ENCODE measurements at places on chromosomes 16 and 17.

DNA sequence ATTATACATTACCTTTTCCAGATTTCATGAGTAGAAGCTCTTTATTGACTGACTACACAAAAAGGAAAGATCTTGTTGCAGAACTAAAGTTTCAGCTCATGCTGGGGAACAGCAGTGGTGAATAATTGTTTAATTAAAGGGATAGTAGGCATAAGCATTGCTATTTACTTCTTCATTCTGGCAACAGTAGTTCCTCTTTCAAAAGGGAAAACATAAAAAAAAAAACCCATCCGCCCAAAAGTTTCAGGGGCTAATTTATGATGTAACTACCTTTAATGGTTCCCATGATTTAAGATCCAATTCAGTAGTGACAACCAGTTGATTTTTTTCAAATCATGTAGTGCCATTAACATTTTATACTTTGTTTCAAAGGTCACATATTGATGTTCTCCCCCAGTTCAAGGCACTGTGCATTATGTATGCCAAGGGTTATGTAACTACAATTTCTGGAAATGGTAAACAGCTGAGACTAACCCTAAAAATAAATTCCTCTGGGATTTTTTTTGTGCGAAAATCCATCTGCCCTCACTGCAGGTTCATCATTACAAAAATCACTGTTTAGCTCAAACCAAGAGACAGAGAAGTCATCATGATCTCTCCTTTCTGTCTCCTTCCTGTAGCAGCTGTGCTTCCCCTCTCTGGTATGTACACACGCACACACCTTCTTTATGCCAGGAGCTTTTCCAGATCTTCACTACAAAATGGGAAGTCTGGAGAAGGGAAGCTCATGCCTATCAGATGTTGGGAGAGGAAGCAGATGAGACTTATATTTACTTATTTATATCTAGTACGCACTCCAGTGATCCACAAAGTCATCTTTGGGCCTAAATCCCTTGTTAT lies 2.2 kb upstream of the PHLPP2 start:
- no peak for DNase-seq

DNA sequence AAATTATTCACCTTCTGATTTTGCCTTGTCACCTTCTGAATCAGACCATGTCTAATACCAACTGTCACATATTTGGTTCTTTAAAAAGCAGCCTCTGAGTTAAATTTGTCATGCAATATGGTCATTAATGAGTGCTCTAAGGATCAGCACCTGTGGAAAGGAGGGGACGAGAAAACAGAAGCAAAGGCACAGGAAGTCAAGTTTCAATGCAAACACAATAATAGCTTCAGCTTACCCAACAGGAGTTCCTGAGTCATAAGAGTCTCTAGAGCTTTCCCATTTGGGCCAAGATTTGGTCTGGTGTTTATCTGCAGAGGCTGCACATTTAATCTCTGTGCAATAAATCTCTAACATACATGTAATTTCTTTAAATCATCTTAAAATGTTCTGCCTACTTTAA lies 889.8 kb downstream of the CDH8 start:
- no peak for DNase-seq

DNA sequence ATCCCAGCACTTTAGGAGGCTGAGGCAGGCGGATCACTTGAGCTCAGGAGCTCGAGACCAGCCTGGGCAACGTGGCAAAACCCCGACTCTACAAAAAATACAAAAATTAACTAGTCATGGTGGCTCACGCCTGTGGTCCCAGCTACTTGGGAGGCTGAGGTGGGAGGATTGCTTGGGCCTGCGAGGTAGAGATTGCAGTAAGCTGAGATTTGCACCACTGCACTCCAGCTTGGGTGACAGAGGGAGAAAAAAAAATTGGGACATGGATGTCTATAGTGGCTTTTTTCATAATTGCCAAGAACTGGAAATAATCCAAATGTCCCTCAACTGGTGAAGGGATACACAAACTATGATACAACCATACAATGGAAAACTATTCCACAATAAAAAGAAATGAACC lies 28.6 kb downstream of the OSBPL7 start:
- DNase-seq, result no peak

DNA sequence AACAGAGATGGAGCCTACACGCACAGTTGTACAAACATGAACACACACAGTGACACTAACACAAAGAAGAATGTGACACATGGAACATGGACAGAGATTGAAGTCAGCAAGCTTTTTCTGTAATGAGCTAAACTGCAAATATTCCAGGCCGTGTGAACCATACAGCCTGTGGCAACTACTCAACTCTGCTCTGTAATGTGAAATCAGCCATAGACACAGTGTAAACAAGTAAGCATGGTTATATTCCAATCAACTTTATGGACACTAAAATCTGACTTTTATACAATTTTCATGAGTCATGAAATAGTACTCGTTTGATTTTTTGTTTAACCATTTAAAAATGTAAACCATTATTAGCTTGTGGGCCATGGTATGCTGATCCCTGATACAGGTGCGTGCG lies 120.2 kb downstream of the SMG6 start:
- no peak for DNase-seq

GRCh38 chr17:70109497-70109896 lies 34.5 kb downstream of the KCNJ16 start:
- peak; percentile 40 for DNase-seq

GRCh38 chr16:66422366-66422765 lies 4.7 kb upstream of the BEAN1 start:
- DNase-seq, result no peak

- DNase-seq, result no peak
Measured at GRCh38 chr16:30458561-30459394, 13.1 kb upstream of the SEPHS2 start.

DNA sequence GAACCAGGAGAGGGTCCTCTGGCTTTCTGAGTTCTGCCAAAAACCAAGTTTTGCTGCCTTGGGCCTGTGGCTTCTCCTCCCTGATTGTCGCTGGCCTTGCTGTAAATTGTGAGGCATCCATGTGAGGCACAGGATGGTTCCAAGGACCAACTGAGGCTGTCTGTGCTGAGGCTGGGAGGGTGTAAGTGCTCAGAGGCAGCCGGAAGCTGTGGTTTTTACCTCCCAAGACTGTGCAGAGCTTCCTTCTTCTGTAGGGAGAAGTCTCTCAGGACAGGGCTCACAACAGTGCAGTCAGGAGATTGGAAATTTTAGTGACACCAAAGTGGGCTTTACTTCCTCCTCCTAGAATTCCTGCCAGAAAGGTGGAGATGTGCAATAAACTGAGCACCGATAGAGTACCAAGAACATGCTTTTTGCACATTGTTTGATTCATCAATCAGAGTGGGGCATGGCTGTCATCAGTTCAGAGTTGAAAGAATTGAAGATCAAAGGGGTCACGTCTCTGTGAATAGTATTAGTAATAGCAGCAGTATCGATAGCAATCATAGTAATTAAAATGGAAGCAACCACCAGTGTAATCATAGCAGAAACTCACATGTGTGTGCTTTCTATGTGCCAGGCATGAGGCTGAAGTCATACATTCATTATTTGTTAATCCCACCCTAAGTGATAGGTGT lies 467.1 kb downstream of the WWOX start:
- no peak for DNase-seq

GRCh38 chr16:1082952-1083675 lies 10.6 kb downstream of the SSTR5 start:
- no peak for DNase-seq

DNA sequence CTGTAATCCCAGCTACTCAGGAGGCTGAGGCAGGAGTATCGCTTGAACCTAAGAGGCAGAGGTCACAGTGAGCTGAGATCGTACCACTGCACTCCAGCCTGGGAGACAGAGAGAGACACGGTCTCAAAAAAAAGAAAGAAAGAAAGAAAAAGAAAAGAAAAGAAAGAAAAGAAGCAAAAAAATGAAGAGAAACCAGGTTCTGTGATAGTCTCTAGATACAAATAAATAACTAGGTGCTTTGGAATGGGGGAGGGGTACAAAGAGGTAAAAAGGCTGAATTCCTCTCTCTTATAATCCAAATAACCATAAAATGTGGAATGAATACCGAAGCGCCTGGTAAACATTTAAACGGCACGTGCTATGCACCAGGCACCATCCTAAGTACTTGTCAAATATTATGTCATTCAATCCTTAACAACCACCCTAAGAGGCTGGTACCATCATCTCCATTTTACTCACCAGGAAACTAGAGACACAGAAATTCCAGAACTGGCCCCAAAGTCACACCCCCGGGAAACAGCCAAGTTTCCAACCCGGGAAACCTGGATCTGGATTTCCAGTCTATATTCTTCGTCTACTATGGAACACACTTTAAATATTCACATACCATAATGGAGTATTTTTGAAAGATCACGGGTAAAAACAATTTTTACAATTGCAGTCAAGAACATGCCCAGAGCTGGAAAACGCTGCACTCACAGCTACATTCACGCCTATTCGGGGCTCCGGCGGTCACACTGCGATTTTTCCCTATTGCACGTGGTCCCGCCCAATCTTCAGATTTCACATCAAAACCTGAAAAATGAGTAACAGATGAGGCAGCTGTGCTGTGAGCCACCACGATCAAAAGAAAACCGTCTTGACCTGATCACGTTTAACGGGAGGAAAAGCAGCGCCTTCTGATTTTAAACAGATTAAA lies 10.5 kb downstream of the NXN start:
- DNase-seq, result no peak

- no peak for DNase-seq
Measured at GRCh38 chr16:17724242-17724898, 253.6 kb upstream of the XYLT1 start.

DNA sequence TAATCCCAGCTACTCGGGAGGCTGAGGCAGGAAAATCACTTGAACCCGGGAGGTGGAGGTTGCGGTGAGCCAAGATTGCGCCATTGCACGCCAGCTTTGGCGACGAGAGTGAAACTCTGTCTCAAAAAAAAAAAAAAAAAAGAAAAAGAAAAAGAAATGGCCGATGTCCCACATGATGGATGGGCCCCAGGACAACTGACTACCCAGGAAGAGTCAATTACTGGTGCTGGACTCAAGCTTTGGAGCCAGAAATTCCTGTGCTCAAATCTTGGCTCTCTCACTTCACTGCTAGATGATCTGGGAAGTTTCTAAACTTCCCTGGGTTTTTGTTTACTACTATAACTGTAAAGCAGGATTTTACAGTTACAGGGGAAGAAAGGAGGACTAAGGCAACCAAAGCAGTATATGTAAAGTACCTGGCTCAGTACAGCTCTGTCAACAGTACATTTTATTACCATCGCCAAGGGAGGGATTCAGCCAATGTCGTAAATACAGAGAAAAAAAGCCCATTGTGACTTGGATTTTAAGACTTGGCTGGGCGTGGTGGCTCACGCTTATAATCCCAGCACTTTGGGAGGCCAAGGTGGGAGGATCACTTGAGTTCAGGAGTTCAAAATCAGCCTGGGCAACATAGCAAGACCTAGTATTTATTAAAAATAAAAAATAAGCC lies 11.9 kb downstream of the C16orf86 start:
- no peak for DNase-seq

DNA sequence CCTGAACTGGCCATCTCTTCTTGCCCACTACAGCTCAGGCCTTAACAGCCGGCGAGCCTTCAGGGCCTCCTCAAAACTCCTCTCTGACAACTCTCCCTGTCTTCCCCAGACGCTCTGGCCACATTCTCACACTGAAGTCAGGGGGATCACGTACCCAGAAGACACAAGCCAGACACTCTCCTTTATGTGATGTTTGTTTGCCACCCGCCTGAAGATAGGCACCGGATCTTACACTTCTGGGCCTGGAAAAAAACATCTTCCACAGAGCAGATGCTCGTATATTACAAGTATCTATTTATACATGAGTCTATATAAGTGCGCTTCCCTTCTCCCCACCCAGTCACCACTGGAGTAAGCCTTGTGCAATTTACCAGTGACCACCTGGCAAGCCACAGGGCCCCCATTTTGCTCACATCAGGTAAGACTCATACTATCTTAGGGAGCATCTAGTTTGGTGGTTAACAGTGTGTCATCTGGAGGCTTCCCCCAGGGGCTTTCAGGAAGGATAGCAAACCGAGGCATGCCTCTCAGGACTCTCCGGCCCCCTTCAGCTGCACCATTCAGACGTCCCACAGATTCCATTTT lies 349.4 kb downstream of the SOX9 start:
- no peak for DNase-seq

DNA sequence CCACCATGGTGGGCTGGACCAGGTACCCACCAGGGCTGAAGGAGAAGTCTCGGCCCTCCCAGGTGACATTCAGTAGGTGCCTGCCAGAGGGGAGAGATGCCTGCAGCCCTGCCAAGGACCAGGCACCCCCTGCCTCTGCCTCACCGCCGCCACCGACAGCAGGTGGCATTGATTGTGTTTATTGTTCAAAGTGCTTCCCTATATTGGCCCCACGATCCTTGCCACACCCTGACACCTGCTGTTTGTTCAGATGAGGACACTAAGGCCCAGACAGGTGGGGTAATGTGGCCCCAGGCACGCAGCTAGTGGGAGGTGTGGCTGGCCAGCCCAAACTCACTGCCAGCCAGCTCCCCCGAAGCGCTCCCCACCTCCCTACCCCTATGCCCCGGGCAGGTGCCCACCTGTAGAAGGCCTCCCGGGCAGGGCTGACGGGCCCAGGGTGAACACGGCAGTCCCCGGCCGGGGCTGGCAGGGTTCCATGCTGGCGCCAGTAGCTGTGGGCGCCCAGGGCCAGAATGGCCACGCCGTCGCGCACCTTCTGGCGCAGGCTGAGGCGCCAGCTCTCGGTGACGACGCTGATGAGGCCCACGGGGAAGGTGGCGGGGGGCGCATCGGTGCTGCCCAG lies 8.0 kb downstream of the GRIN2C start:
- no peak for DNase-seq

DNA sequence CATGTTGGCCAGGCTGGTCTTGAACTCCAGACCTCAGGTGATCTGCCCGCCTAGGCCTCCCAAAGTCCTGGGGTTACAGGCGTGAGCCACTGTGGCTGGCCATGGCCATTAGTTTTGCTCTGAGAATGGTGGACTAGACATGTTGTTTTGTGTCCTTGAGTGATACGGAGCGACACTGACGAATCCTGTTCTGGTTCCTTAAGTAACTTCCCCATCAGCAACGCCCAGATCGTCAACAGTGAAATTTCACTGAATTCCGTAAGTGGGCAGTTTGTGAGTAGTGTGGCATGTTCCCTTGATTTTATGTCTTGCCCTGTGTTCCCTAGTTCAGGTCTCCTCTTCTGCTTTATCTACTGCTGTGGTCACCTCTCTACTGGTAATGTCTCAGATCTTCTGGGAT lies 67.4 kb downstream of the SNX29 start:
- DNase-seq, result no peak

DNA sequence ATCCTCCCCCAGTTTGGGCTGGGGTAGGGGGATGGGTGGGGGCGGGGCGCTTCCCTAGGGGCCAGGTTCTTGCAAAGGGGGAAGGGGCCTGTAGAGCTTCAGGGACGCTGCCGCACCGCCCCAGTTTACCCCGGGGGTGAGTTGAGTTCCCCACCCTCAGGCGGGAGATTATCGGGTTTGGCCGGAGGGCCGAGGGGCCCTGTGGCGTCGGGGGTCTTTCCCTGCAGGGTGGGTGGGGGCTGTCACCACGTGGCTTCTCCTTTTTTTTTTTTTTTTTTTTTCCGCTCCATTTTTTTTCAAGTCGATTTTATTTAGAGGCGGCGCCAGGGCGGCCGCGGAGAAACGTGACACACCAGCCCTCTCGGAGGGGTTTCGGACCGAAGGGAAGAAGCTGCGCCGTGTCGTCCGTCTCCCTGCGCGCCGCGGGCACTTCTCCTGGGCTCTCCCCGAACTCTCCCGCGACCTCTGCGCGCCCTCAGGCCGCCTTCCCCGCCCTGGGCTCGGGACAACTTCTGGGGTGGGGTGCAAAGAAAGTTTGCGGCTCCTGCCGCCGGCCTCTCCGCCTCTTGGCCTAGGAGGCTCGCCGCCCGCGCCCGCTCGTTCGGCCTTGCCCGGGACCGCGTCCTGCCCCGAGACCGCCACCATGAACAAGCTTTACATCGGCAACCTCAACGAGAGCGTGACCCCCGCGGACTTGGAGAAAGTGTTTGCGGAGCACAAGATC lies at the start of gene IGF2BP1:
TSS of gene IGF2BP1 (plus strand) at position 283 of the 724 bp plus-strand sequence. CDS start at position 644, 361 bp downstream.
- DNase-seq, result no peak

GRCh38 chr16:88595921-88596320 lies 25.7 kb downstream of the ZC3H18 start:
- DNase-seq, result no peak

Data from kidney capillary endothelial cell (primary cell).